Activated T-cell treated with anti-CD3 and anti-CD28 coated beads, Interleukin-2, amount 50 U/mL, for 48 hours (primary cell): ENCODE measurements at places on chromosomes 1 and 21.
A peak's percentile ranks its signal among the peaks of the same experiment; 100 is the strongest.

DNA sequence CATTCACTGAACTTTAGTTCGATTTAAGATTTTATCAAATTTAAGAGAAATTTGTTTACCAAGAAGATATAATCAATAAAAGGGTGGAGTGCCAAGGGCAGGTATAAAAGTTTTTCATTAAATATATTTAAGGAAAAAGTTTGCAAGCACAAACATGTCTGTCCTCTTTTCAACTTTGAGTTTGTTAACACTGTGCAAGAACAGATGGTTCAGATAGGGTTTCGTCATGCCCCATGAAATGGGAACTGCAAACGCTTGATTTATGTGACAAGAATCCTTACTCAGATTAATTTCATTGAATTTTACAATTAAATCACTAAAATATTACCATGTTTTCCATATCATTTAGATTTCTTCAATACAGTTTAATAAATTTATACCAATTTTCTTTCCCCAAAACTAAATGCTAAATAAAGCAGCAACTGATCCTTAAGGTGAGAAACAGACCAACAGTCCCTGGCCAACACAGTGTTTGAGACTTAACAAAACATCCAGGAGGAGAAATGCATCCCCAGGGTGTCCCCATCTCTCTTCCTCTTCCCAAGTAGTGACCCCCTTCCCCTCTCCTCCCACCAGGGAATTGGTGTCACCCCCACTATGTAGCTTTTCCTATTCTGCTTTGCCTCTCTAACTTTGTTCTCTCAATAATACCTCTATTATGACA, 292.9 kb downstream of the LTN1 start:
- DNase-seq, result no peak

GRCh38 chr1:240739754-240740153, 127.8 kb upstream of the GREM2 start:
- DNase-seq, result no peak

- DNase-seq, result no peak
These were observed 41.9 kb downstream of the LPGAT1 start for GRCh38 chr1:211788626-211789025.

- DNase-seq, result no peak
These were observed 175.4 kb upstream of the GORAB start for GRCh38 chr1:170356585-170356984.

DNA sequence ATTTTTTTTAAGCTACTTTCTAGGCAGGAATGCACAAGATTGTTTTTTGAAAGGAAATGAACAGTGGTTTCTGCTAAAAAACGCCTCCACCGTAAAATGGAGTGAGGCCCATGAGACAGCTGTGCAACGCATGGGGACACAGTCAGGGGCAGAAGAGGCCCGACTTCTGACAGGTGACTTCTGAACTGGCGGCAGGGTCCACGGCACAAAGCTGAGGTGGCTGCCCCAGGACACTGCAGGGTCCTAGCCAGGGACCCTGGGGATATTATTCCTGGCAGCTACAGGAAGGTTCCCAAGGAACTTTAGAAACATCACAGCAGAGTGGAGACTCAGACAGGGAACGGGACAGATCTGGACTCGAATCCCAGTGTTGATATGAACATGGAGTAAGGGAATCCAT, 75.1 kb downstream of the SIM2 start:
- no peak for DNase-seq

- no peak for DNase-seq
These were observed 768 bp upstream of the RIIAD1 start for GRCh38 chr1:151720554-151720953.

DNA sequence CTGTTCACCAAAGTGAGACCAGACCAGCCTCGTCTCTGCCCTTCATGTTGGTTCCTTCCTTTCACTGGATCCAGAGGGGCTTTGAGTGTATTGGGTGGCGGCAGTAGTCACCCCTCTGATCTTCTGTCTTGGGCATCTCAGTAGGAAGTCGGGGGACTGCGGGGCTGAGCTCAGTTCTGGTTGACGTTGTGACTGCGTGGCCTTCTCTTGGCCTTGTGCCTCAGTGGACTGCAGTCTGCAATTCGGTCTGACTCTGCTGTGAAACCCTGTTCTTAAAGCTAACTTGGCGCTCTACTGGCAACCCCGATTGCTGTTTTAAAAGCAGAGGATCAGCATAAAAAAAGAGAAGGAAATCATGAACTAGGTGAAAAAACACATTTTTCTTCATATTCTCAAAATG, 56.7 kb downstream of the SLC37A1 start:
- DNase-seq, result no peak

- DNase-seq, result no peak
These were observed 19.3 kb downstream of the RSBN1 start for GRCh38 chr1:113792986-113793385.

- DNase-seq, result peak; percentile 54
These were observed 9.1 kb upstream of the SLC19A1 start for GRCh38 chr21:45551316-45551715.

DNA sequence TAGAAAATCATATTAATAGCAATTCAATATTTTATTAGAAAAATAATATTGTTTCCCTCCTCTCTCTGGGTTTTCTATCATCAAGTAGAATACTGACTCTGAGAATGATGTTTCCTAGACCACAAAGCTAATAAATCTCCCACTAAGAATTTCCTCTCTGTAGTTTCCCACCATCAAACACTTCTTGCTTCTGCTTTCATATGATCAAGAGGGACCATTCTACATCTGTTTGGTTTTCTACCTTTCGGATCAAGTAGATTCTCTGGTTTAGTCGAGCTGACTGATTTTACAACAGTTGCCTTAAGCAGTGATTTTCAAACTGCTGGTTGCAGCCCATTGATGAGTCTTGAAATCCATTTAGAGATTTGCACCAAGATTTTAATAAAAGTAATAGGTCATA, 240.2 kb upstream of the PTBP2 start:
- no peak for DNase-seq

DNA sequence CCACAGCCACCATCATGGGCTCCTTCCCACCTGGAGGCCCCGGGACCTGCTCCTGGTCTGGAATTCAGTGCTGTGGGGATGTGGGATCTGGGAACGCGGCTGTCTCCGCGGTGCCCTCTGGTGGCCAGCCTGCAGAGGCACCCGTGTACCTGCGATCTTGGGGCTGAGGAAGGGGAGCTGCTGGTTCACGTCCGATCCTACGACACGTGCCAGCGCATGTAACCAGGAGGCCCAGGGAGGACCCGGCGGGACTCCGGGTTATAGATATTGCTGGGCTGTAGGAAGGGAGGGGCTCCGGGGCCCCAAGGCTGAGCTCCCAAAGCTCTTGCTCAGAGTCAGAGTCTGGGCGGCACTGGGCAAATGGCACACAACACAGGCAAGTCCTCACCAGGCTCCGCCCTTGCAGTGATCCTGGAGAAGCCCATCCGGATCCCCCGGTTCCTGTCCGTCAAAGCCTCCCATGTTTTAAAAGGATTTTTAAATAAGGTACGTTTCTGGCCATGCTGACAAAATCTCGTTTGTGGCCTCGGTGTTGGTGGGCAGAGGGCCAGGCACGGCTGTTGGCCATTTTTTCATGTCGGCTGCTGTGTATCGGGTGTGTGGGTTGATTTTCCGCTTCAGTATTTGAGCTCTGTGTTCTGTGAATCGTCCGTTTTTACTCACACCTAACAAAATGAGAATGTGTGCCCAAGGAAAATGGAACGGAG, 20.1 kb downstream of the FAAP20 start:
- peak; percentile 68 for DNase-seq

DNA sequence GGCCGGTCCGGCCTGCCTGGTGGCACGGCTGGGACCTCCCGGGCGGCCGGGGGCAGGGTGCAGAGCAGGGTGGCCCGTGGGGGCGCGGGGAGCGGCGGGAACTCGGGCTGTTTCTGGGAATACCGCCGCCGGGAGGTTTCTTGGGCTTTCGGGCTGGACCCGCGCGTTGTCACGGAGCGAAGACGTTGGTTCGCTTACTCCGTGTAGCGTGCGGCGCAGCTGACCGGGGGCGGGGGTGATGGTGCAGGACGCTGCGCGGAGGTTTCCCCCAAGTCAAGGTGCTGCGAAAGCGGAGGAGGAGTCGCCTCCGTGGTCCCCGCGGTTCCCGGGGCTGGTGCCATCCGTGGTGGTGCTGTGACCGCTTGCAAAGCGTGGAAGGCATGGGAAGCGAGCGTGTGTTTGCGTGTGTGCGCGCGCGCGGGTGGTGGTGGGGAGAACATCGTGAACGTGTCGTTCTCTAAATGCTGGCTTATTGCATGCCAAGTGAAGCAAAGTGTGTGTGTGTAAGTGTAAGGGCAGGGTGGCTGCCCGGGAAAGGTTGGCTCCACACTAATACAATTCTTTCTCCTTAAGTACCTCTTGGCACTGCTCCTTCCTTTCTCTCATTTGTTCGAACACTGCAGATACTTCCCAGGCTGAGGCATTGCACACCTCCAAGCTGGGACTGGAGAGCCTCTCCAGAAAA, 1.1 kb downstream of the RYR2 start:
- peak; percentile 16 for DNase-seq

DNA sequence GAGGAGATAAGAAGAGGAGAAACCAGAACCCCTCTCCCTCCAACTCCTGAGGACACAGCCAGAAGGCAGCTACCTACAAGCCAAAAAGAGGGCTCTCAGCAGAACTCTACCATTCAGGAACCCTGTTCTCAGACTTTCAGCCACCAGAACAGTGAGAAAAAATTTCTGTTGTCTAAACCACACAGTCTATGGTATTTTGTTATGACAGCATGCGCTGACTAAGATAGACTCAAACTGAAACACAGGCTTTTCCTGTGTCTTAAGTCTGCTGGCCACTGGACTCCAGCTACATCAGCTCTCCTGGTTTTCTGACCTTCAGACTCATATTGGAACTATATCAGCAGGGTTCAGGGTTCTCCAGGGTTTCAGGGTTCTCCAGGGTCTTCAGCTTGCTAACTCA, 126.5 kb upstream of the TNFSF4 start:
- DNase-seq, result no peak

- DNase-seq, result no peak
These were observed 40.2 kb upstream of the S1PR1 start for GRCh38 chr1:101196668-101197067.

DNA sequence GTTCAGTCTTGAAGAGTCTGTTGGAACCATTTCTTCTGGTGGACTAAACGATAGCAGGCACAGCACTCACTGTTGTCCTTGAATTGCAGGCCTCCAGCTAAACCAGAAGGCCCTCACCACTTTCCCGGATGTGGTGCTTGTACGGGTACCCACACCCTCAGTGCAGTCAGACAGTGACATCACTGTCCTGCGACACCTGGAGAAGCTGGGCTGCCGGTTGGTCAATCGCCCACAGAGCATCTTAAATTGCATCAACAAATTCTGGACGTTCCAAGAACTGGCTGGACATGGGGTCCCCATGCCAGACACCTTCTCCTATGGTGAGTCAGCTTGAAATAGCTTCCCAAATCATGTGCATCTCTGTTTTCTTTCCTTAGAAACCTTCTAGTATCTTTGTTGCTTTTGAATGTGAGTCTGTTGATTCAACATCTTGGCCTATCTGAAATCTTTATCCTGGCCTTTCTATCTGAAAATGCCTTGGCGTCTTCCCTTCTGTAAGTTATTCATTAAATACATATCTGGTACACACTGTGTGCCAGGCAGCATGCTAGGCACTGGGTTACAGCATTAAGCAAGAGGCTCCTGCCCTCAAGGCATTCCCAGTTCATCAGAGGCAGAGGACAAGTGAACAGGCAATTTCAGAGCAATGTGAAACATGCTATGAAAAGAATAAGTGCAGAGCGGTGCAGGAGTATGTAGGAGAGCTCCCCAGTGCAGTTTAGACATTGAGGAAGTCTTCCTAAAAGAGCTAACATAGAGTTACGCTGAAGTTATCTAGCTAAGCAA, 18.9 kb downstream of the RIMKLA start:
- DNase-seq, result no peak

DNA sequence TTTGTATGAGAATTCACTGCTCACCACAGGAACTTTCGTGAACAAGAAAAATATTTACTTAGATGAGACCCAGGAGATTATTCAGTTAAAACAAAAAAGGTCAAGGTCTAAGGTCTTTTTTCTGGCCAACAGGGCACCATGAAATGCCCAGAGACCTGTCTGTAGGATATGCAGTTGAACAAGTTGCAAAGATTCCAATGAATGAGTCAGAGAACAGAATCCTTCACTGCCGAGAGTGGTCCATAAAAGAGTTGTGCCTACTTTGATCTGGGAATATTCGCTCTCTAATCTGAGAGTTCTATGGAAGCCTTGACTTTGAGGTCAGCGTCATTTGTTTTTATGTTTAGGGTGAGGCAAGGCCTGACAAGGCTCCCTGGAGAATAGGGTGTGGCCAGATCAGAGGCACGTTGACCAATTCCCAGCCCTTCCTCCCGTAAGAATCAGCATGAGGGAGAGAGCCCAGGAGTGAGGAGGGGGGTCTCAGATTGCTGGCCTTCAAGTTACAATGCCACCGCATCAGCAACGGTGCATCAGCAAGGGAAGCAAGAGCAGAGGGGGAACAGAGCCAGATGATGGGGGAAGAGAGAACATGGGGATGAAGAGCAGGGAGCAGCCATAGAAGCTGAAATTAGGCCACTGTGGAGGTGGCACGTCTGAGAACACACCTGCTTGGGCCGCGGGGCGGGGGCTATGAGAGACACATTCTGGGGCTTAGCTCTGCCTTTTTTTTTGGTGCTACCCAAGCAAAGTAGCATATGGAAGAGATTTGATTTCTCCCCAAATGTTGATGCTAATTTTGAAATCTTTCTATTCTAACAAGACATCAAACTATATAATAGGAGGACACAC, 206.4 kb upstream of the RAB4A start:
- no peak for DNase-seq
